A549 treated with DMSO at 1 μM for 4 hours (cell line): ENCODE measurements at places on chromosomes 4 and X. TPM values are rescaled to one million over a fixed set of nuclear protein-coding genes. Genes with fewer than 3 reads are reported as not detected.

Gene RGN
- 0.13 TPM in 1 of 5 replicates, not detected in the others for total RNA-seq

Gene SLC49A3
- 0.09 to 0.29 TPM (median 0.14 TPM) in 4 of 5 replicates, not detected in the other for total RNA-seq

Gene FAM133A
- 0.69 to 1.1 TPM (median 0.87 TPM) in 5 replicates for total RNA-seq

Gene GAGE1
- total RNA-seq, result not detected in 5 replicates

Gene SLC9A7
- 13.5 to 15.6 TPM (median 15.5 TPM) in 5 replicates for total RNA-seq

Gene FRG2
- 0.12 TPM in 1 of 5 replicates, not detected in the others for total RNA-seq

Gene DNAAF6
- total RNA-seq, result 0.09 to 0.25 TPM in 2 of 5 replicates, not detected in the others

Gene SLC2A9
- total RNA-seq, result 0.23 to 0.84 TPM (median 0.36 TPM) in 5 replicates

Gene PTCHD1
- total RNA-seq, result not detected in 5 replicates
